ENCODE measurements at places on chromosomes 12 and 14. TPM values are rescaled to one million over a fixed set of nuclear protein-coding genes. Genes with fewer than 3 reads are reported as not detected.

Gene TMEM253
- not detected for total RNA-seq

GRCh38 chr12:107545737-107546353, 139.8 kb upstream of the PWP1 start:
- no peak for DNase-seq
- H3K27ac ChIP-seq, result no peak overlapping the region
- H3K4me1 ChIP-seq, result peaks cover 3% of the 10 kb centered on the region
- H3K27me3 ChIP-seq, result no peaks in the 10 kb centered on the region

GRCh38 chr14:59305231-59305630, 116.8 kb downstream of the DAAM1 start:
- DNase-seq, result no peak
- H3K27me3 ChIP-seq, result no peaks in the 10 kb centered on the region
- H3K27ac ChIP-seq, result no peak overlapping the region
- H3K4me3 ChIP-seq, result no peak overlapping the region
- H3K4me1 ChIP-seq, result peaks cover 27% of the 10 kb centered on the region

- DNase-seq, result no peak
- no peaks in the 10 kb centered on the region for H3K36me3 ChIP-seq
- no peaks in the 10 kb centered on the region for H3K4me1 ChIP-seq
Observed at GRCh38 chr12:5076761-5077160, 33.1 kb downstream of the KCNA5 start.

- H3K4me1 ChIP-seq, result peaks cover 18% of the 10 kb centered on the region
- no peaks in the 10 kb centered on the region for H3K36me3 ChIP-seq
- DNase-seq, result no peak
- no peak overlapping the region for H3K27ac ChIP-seq
- no peak overlapping the region for H3K4me3 ChIP-seq
Observed at GRCh38 chr12:76462668-76463224, 96.8 kb downstream of the OSBPL8 start.

Measured in activated T-helper 2 cell treated with anti-CD3 and anti-CD28 coated beads, Interferon-gamma antibody, Interleukin-2, Interleukin-4, amounts not matched to agents 10 μg/mL and 5 μg/mL and 100 μg/mL, durations not matched to agents 14 hours and 24 hours and 36 hours (primary cell).